ENCODE measurements at places on chromosomes 4 and X.
A peak's percentile ranks its signal among the peaks of the same experiment; 100 is the strongest.

DNA sequence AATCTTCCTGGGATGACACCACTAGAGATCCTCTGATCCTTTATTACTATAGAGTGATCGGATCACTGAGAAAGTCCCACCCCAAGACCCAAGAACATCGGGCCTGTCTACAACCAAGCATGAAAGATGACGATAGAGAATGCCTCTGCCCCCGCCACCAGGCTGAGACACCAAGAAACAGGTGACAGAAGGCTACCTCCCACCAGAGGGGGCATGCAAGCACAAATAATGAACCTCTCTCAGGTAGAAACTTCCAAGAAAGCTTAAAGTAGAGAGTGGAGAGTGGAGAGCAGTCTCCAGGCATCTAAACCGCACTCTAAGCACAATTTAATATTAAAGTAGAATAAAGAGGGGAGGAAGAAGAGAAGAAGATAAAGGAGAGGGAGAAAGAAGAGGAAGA lies 402.6 kb downstream of the INPP4B start:
- no peaks in the 10 kb centered on the region for H3K27me3 ChIP-seq
- no peak overlapping the region for H3K27ac ChIP-seq
- no peak overlapping the region for H3K4me3 ChIP-seq

GRCh38 chr4:176052744-176053143 lies 12.9 kb upstream of the WDR17 start:
- no peak overlapping the region for H3K27ac ChIP-seq
- H3K4me1 ChIP-seq: peaks cover 4% of the 10 kb centered on the region
- H3K36me3 ChIP-seq: no peaks in the 10 kb centered on the region
- H3K4me3 ChIP-seq: no peak overlapping the region
- DNase-seq: no peak

DNA sequence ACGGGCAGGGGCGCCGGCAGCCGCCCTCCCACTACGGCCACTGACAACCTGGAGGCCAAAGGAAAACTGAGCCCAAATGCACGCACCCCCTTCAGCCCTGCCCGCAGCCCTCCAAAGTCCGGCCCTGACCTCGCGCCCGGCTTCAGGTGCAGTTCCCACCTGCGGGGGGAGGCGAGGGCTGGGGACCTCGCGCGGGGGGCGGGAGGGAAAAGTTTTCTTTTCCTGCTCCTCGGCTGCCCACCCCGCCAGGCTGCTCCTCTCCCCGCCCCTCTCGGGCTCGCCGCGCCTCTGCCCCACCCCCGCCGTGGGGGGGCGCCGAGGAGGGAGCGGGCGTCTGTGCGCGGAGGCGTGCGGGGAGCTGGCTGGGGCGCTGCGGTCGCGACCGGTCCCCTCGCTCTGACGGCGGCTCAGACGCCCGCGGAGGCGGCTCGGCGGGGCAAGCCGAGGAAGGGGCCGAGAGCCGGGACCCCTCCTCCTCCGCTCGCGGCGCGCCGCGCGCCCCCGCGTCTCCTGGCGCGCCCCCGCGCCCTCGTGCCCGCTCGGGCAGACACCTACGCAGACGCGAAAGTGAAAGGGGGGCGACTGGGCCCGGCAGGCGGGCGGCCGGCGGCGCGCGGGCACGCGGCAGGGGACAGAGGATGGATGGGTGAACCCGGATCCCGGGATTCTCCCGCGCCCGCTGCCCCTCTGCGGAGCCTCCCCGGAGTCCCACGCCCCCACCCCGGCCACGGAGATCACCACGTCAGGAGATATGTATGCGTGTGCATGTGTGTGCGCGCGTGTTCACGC lies 3.1 kb upstream of the NR3C2 start:
- H3K27me3 ChIP-seq: peaks cover 26% of the 10 kb centered on the region
- DNase-seq: peak; percentile 79
- peak overlapping the region; percentile 73 for H3K27ac ChIP-seq
- H3K4me1 ChIP-seq: peaks cover 19% of the 10 kb centered on the region
- H3K4me3 ChIP-seq: peak overlapping the region; percentile 77
- H3K36me3 ChIP-seq: no peaks in the 10 kb centered on the region

GRCh38 chr4:7197910-7198309 lies 5.6 kb downstream of the SORCS2 start:
- no peaks in the 10 kb centered on the region for H3K36me3 ChIP-seq
- no peak overlapping the region for H3K4me3 ChIP-seq
- no peak overlapping the region for H3K27ac ChIP-seq
- DNase-seq: no peak
- no peaks in the 10 kb centered on the region for H3K4me1 ChIP-seq

Measured in activated CD8-positive, alpha-beta memory T cell treated with anti-CD3 and anti-CD28 coated beads, Interleukin-2, amount 10 ng/mL, durations not matched to agents 7 days and 5 days (primary cell).